ENCODE measurements at places on chromosomes 1 and 21.

GRCh38 chr1:14194511-14194910 is 404.0 kb upstream of the KAZN start:
- DNase-seq = no peak

- DNase-seq = peak; percentile 27
Observed at GRCh38 chr1:1599030-1599934, 653 bp downstream of the FNDC10 start.

GRCh38 chr1:42420911-42421585 is 34.8 kb downstream of the ZMYND12 start:
- DNase-seq = peak; percentile 16

GRCh38 chr1:77276941-77277340 is 4.9 kb upstream of the AK5 start:
- DNase-seq = no peak

DNA sequence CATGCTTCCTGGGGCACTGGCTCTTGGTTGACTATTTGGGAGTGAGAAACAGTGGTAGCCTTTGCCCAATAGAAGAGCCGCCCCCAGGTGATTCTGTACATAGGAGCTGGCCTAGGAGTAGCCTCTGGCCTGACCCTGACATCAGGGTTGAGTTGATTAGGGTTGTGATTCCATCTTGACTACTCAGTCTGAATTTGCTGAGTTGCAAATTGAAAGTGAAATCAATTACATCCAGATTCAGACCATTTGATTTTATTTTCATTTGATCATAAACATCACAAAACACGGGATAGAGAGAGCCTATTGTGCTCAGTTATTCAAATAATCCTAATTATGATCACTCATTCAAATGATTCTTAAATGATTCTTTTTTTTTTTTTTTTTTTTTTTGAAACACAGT is 253.2 kb downstream of the KIF26B start:
- no peak for DNase-seq

Data from hematopoietic multipotent progenitor cell treated with erythropoietin and hydrocortisone succinate and interleukin-3 and kit ligand, for 8 days (in vitro differentiated cells).